ENCODE measurements at places on chromosomes 11 and 22.

GRCh38 chr22:23396362-23397007 lies 183.6 kb downstream of the IGLL1 start:
- DNase-seq = no peak

DNA sequence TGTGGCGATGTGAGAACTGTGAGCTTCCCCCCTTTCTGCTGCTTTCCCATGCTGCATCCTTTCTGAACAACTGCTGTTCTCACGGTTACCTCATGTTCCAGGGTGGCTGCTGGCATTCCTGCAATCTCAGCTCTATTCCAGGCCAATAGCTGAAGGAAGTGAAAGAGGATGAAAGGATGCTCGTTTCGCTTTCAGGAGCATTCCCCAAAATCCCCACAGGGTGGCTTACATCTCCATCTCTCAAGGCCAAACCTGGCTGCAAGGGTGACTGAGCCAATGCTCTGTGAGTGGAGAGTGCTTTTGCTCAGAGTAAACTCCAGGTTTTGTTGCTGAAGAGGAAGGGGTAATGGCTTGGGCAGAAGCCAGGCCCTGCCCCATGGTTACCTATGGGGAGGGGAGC lies 848.2 kb downstream of the BRD1 start:
- DNase-seq = no peak

DNA sequence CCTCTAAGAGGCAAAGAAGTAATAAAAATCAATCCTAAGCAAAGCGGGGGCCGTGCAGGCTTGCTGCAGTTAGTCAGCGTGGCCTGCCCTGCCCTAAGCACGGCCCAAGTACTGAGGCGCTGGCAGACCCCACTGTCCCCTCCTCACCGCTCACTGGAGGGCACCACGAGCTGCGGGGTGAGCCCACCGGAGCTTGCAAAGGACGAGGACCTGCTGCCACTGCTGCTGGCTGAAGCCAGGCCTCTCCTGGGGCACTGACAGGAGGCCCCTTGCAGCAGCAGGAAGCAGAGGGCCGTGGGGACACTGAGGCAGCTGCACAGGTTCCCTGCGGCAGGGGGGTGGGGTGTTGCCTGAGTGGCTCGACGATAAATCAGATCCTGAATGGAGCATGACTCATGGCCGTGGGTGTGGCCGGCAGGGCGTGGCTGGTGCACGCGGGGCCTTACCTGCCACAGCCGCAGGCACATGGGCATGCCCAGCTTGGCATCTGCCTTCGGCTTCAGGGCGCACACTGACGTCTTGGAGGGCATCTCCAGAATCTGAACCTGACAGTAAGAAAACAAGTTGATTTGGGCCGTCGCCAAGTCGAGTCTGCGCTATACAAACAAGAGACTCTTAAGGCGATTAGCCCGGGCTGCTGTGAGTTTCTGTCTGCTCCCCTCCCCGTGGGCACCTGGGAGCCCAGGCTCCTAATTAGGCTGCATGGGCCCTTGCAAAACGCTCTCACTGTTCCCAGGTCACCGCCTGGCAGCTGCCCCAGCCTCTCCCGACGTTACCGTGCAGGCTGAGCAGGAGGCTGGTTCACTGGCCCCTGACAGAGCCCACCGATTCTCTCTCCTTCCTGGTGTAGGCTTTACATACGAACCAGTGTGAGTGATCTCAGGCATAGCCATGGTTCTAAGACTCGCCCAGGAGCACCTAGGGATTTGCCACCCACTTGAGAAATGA lies 45.9 kb downstream of the TBX1 start:
- no peak for DNase-seq

GRCh38 chr11:75244052-75244814 lies 3.7 kb downstream of the TPBGL start:
- DNase-seq = no peak

DNA sequence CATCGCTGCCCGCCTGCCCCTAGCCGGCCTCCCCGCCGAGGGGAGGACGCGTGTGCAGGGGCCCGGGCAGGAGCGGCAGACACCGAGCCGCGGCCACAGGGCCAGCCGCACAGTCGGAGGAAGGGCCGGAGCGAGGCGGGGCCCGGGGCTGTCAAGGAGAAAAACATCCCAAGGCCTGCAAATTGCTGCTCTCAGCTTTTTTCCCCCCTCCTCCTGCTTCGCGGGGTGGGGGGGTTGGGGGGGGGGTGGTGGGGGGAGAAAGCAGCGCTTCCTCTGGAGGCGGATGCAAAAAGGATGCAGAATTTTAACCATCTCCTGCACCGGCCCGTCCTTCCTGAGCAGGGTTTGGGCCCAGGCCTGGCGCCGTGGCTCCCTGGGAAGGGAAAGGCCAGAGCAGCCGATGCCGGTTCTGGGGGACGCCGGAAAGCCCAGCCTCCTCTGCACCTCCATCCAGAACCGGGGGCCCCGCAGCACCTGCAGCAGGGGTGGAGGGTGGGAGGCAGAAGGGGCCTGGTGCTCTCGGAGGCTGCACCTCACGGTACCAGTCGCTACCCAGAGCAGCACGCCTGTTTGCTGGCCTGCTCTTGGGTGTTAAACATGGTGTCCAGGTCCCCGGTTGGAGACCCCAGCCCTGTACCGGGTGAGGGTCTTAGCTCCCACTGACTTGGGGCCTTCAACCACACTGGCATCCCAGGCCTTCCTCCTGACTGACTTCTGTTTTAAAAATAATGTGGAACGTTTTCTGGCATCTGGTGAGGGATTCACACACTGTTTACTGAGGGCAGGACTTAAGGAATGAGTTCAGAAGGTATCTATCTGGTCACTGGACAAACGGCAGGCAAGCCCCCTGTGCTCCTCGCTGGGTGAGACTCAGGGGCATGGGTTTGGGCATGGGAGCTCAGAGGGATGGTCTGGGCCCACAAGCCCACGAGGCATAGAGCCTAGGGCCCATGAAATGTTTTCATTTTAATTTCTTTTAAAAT lies 77.4 kb upstream of the WNT7B start:
- no peak for DNase-seq

DNA sequence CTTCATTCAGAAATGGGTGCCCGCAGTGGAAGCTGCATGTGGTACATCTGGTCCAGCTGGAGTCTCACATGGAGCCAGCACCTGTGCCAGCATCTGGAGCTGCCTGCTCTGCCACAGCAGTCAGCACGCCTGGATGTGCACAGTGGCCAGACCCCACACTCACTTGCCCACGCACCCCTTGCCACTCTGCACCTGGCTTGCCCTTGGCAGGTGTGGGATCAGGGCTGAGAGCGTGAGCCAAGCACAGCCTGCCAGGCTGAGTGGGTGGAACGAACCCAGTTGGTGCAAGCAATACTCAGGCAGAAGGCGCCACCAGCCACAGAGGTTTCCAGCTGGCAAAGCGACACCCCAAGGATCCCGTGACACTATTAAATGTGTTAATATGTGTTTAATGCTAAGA lies 95.5 kb upstream of the AMOTL1 start:
- no peak for DNase-seq

DNA sequence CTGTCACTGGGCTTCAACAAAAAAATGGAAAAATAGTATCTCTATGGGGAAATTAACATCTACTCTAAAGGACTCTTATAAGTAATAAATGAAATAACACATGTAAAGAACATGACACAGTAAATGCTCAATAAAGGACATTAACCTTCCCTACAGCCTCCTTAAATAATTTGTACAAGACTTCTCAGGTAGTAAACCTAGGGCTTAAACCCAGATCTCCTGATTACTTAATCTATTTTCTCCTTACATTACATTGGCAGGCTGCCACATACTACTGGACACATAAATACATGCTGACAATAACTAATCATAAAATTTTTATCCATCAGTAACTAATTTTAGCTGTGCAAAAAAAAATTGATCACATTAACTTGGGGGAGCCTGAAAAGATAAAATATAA lies 4.9 kb downstream of the AMBRA1 start:
- DNase-seq = no peak

- DNase-seq = no peak
These were observed 23.2 kb downstream of the SHISAL1 start for GRCh38 chr22:44289414-44290171.

DNA sequence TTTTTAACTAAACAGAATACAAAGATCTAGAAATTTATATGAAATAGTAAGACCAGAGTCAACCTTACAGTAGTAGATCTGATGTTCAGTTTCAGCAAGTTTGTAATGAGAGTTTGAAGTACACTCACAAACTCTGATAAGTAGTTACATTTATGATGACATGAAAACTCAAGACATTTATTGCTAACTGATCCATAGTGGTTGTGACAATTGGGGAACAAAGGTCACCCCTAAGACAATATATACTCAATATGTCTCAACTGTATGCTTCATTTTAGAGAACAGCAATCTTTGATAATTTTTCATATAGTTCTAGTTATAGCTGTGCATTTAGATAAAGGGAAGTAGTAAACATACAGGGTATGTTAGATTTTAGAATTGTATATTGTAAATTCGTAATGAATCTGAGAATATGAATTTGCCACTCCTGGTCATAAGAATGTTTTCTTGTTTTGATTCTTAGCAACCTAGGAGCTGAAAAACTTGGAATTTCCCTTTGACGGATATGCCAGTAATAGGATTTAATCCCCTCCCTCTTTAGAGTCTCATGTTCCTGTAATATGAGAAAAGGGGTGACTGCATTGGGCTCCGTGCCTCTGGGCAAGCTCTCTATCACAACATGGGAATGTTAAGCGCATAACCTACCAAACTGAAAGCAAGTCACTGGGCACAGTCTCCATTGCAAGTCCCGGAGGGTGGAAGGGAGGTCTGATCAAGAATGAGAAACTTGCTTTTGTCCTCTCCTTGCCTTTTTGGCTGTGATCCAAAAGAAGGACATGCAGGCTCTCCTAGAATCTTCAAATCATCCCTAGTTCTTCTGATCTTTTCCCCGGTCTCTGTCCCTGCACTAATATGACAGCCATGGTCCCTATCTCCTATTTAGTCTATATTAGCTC lies 11.4 kb downstream of the OR10D3 start:
- no peak for DNase-seq

GRCh38 chr11:69468911-69469885 lies 12.3 kb upstream of the LINC01488 start:
- no peak for DNase-seq

DNA sequence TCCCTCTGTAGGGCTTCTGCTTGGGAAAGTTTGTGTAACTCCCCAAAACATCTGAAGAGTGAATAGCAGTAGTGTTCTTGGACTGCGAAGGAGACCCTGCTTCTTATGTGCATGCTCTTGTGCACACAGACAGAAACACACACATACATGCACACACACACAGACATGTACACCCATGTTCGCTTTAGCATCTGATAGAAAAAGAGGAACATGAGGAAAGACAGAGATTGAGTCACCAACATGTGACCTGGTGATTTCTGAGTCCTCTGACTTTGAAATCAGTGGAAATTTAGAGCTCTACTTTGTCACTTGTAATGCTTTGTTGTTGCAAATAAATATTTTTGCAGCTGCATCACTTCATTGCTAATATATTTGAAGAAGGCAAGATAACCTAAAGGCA lies 23.8 kb downstream of the CD44 start:
- DNase-seq = peak; percentile 65

DNA sequence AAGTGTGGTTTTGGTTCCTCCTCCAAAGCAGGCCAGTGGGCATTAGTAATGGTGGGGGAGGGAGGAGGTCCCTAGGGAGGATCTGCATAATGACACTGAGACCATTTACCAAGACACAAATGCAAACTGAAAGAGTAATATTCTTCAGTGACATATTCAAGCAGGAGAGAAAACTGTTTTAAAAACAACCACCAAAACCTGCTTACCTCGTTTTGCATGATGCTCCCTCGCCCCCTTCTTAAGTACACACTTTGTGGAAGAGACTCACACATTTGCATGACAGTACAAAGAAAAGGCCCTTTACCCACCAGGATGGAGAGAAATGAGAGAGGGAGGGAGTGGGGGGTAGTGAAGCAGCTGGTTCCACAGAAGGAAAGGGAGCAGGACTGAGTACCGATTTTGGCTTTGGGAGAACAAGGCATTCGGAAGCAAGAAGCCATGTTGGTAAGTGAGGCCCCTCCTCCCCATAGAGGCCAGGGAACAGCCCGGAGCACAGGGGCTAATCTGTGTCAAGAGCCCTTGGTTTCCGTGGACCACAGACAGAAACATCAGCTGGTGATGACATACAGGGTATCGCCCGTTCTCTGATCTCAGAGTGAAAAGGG lies 13.0 kb upstream of the OPCML start:
- DNase-seq = no peak

- no peak for DNase-seq
These were observed 3.4 kb upstream of the NHERF4 start for GRCh38 chr11:119181677-119182412.

- no peak for DNase-seq
These were observed 48.5 kb upstream of the TIMP3 start for GRCh38 chr22:32752816-32753520.

DNA sequence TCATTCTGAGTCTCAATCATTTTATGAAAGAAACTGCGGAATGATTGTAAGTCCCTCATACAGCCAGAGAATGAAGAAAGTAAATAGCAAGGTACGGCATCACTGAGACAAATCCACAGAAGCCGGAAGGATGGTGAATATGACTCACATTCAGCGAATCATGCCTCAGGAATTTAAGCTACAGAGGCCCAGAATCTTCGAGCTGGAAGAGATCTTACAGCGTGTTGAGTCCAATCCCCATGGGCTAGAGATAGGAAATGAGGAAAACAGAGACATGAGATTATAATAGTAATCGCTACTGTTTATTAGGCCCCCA lies 173.2 kb downstream of the KIF18A start:
- peak; percentile 36 for DNase-seq

Measured in foreskin melanocyte (primary cell).